BJ (cell line): ENCODE measurements at places on chromosomes 1 and 21.

DNA sequence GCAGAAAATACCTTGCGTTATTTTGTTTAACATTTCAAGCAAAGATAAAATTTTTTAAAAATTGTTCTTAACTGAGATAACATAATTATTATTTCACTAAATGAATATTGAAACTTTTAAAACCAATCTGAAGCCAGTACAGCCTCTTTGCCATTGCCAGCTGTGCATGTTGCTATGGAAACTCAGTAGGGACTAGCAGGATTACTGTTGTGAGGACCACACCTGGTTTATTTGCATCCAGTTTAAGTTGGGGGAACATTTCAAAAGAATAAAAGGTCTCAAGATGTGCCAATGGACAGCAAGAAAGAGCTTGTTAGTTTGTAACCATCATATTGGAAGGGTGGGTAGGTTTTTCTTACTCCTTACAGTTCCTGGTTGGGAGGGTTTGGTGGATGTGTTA is 80.7 kb downstream of the POU2F1 start:
- no peak for DNase-seq

- no peak for DNase-seq
These were observed 104.1 kb downstream of the DISP1 start for GRCh38 chr1:222918801-222919477.

GRCh38 chr1:178223289-178223688 is 129.4 kb downstream of the RASAL2 start:
- no peak for DNase-seq

GRCh38 chr1:19414515-19415121 is 70.7 kb downstream of the CAPZB start:
- no peak for DNase-seq

DNA sequence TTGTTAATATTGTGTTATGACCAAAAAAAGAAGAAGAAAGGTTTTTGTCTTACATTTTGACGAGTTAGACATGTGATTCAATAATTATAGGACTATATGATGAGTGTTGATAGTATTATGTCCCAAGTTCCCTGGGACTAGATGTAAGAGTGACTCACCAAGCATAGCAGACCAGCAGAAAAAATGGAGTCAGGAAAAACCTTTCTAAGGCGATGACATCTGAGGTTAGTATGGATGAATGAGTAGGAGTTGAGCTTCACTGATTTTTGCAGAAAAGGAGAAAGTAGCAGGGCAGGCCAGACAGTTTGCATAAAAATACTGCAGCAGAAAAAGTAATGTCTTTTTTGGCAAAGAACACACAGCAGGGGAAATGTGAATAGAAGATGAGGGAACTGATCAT is 1041.3 kb upstream of the ADGRL4 start:
- DNase-seq: no peak

DNA sequence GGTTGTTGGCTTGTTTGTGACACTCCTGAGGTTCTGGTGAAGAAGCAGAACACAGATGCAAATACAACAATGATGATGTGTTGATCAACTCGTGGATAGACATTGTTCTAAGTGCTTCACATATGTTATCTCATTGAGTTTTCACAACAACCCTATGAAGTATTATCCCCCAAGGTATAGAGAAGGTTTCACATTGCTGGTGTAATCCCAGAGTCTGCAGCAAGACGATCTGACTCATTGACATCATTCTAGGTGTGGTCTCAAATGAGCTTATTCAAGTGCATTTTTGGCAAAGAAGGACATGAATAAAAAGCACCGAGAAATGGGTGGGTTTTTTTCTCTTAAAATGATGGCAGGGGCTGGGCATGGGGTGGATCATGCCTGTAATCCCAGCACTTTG is 64.1 kb upstream of the SCAF4 start:
- DNase-seq: no peak

- DNase-seq: no peak
These were observed 277.6 kb downstream of the DSCAM start for GRCh38 chr21:40569357-40569756.

DNA sequence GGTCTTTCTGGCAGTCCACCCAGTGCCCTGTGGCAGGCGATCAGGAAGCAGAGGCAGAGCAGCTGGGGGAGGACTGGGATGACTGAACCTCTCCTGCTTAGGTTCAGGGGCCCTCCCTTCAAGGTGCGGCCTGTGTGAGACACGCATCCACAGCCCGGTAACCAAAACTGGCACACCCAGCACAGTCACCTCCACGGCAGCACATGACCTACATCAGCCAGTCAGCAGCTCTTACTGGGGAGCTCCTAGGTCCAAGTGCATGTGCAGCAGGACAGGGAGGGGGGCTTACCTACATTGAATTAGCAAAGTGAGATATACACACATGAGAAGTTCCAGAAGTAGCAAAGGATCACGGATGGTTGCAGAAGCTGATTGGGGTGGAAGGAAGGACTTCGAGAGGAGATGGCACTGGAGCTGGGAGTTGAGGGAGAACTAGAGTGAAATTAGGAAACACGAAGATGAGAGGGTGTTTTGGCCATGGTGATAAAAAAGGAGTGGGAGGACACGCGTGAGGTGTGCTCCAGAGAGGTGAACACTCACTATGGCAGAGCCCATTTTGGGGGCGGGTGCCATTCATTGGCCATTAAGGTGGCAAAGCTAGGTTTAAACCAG is 51.4 kb upstream of the IRF2BP2 start:
- no peak for DNase-seq

GRCh38 chr1:232590744-232591082 is 39.2 kb downstream of the SIPA1L2 start:
- DNase-seq: no peak

DNA sequence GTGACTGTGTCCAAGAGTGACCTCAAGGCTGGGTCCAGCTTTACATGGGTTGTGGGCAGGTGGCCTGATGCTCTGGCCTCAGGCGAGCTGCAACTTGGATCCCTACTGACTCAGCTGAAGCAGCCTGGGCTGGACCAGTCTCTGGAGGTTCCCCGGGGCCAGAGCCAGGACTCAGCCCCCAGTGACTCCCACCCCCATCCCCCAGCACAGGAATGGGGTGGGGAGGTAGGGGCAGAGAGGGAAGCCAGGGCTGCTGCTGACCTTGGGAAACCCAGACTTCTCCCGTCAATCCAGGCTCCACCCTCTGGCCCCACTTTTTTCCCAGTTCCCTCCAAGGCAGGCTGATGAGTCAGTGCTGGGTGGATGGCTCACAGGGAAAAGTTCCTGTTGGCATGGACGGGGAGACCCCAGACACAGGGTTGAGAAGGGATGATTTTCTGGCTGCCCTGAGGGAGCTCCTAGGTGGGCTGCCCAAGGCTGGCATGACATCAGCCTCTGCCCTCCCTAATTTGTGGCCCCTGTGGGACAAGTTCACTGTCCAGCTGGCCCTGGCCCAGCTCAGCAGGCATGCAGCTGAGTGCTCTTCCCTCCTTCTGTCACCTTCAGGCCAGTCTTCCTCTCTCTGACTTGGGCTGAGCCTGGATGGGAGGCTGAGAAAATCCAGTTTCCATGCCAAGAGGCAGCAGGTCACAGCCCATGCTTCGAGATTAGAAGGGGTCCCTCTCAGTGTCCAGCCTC is 2.2 kb downstream of the ZC3H12A start:
- DNase-seq: no peak

GRCh38 chr1:91864017-91864700 is 21.8 kb downstream of the TGFBR3 start:
- DNase-seq: no peak

GRCh38 chr1:8003438-8004112 is 22.5 kb downstream of the ERRFI1 start:
- no peak for DNase-seq

DNA sequence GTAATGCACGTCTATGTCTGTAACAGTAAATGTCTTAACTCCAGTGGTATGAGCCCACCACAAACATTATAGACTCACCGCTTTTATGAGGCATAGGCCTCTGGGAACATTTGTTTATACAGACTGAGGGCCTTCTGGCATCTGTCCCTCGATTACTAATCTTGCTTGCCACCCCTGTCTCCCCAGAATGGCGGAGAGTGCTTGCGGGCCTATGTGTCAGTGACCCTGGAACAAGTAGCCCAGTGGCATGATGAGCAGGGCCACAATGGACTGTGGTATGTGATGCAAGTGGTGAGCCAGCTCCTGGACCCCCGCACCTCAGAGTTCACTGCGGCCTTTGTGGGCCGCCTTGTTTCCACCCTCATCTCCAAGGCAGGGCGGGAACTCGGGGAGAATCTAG is 18.3 kb upstream of the SHISA4 start:
- no peak for DNase-seq

DNA sequence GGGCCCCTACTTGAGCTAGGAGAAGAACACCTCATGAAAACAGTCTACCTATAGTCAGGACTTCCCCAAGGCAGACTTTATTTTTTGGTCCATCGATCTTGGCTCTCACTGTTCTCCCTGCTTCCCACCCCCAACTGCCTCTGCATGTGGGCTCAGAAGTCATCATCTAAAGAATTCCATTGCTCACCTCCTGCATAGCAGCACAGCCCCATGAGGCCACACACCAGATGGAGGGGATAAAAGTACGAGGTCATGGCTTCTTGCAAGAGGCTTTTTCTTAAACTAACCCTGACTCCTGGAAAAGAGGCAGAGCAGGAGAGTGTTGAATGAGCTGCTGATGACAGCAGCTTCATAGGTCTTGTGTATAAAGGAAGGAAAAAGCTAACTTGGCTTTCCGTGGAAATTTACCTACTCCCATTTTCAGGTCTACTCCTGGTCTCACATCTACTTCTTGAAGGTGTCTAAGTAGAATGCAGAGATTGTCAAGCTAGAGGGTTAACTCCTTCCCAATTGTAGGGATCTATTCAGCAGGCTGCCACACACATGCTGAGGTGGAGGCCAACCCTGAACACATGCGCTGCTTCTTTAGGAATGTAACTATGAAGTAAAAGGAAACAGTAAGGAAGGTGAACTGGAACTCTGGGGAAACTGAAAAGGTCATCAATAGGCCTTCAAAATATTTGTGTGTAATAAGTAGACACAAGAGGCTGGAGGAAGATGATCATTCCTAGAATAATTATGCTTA is 18.7 kb downstream of the WNT2B start:
- DNase-seq: no peak

GRCh38 chr1:225998560-225999226 is 450 bp downstream of the SDE2 start:
- no peak for DNase-seq

DNA sequence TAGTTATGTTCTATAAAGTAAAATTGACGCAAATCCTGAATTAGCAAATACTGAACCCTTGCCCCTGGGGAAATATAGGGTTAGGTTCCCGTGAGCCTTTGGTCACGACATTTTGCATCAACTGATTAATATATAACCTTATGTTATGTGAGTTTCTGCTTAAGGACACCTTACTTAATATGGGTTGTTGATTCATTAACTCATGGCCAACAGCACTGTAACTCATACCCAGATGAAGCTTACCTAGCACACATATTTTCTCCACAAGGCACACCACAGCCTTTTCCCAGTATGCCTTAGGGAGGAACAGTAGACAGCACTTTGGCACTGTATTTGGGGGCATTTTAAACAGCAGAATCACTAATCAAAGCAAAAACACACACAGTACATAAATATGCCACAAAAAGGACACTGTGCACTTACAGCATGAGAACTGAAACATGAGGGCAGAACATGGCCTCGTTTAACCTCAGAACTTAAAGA is 15.1 kb downstream of the INAVA start:
- DNase-seq: no peak

DNA sequence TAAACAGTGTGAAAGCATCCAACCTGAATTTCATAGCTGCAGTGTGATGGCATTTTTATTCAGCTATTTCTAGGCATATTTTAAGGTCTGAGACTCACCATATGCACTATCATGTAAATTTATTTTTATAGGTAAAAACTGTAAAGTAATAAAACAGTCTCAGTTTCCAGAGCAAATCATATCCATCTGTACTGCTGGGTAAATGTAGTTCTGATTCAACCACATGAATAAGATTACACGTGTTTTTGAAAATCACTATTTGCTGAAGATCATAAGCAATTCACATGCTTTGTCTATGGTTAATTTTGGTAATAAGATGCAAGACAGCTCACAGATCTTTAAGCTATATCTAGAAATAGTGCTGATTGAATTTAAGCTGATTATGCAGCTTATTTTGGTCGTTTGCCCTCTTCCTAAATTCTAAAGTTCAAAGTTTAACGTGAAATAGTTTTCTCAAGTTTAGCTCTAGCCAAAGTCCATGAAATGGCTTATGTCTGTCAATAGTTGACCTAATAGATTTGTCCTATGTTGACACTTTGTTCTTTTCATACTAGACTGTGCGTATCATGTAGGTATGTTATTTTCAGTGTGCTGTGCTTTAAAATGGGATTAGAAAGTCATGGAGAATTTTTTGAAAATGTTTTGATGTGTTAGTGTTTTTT is 489.0 kb downstream of the USP25 start:
- no peak for DNase-seq

- no peak for DNase-seq
These were observed 105.5 kb downstream of the RPE65 start for GRCh38 chr1:68344208-68344607.

GRCh38 chr1:52667290-52667689 is 30.9 kb downstream of the COA7 start:
- no peak for DNase-seq

GRCh38 chr1:218383051-218383450 is 37.9 kb downstream of the TGFB2 start:
- no peak for DNase-seq

DNA sequence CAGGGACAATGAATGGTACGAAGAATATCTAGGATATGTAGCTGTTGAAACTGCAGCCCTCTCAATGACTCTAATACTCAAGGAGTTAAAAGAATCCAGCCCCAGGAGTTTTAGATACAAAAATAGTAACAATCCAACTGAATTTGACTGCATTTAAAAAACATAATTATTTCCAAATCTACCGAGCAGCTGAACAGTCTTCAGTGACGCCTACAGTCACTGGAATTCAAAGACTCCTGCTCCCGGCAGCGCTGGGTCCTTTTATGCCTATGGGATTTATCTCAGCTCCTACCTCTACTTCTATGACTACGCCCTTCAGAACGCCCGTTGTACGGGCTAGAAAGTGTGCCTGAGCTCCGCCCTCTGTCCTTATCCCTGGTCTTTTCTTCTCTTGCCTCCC is 55.7 kb downstream of the WARS2 start:
- no peak for DNase-seq

DNA sequence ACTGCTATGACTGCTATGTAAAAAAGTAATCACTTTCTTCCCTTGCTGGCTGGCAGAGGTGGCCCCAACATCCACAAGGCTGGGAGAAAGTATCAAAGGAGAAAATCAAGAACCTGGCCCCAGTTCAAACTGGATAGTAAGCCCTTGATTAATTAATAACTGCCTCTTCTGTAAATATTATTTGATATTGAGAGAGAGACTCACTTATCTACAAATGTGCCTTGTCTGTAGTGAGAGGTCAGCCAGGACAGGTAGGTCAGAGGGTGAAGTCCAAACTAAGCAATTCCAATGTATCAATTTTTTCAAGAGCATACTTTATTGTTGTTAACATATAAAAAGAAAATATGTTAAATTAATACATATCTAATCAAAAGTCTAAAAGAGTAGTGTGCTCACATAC is 23.8 kb upstream of the TARBP1 start:
- DNase-seq: no peak

GRCh38 chr1:52814465-52814864 is 28.1 kb upstream of the ZYG11A start:
- no peak for DNase-seq

- DNase-seq: no peak
These were observed 25.6 kb upstream of the LRRC47 start for GRCh38 chr1:3821908-3822307.

GRCh38 chr1:38456531-38456876 is 403.1 kb downstream of the RRAGC start:
- no peak for DNase-seq
